ENCODE measurements at places on chromosomes 11 and 22.

DNA sequence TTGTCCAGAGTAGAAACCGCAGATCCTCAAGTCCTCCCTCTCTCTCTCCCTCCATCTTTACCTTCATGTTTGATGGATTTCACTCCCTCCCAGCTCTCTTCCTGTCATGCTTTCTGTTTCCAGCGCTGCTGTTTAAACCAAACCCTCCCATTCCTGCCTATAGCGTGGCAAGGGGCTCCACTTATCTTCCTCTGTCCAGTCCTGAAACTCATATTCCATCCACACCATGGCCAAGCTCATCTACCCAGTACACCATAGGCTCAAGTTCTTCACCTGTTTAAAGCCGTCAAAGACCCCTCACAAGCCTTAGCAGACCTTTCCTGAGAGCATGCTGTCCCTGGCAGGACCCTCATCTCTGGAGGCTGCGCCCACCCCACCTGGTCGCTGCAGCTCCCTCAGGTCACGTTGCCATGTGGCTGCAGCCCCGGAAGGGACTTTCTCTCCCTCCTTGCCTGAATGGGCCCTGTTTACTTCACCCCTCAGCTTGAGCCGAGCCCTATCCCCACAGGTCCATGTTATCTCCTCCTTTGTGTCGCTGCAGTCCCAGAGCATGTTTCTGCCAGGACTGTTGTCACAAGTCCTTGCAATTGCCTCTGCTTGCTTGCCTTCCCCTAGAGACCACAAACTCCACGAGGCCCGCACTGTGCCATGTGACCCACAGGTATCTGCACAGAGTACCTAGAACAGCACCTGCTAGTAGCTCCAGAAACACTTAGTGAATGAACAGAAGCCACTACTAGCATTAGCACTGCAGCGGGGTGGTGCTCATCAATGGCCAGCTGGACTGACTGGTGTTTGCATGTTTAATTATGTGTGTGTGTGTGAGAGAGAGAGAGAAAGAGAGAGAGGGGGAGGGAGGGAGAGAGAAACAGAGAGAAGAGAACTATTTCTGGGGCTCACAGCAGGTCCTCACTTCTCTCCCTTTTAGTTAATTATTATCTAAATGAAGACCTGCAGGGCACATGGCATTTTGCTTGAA, 149.4 kb upstream of the SNX19 start:
- DNase-seq: no peak

- no peak for DNase-seq
Observed at GRCh38 chr11:93686812-93687211, 25.3 kb downstream of the CEP295 start.

- DNase-seq: no peak
Observed at GRCh38 chr11:61974766-61975631, 7.6 kb upstream of the FTH1 start.

DNA sequence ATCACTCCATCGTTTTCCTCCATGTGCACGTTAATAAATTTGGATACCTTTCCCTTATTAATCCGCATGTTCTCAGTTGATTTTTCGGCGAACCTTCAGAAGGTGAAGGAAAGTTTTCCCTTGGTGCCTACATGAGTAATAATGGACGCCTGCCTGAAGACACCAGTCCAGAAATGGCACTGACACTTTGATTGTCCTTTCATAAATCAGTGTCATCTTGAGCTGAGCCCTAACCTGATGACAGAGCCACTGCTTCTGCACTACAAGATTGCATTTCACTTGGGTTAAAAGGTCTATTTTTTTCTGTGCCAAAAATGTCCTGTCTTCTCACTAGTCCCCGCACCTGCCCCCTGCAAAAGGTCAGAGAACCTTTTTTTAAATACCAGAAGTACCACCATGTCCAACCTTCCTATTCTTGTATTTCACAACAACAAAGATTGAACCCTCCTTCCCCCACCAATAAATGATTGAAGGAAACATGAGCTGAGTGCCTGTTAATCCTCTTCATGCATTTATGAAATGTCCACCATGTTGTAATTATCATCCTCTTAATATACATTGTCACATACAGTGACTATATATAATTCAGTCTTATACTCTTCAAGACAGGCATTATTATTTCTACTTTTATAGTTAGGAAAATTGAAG, 219.9 kb upstream of the UBASH3B start:
- no peak for DNase-seq

DNA sequence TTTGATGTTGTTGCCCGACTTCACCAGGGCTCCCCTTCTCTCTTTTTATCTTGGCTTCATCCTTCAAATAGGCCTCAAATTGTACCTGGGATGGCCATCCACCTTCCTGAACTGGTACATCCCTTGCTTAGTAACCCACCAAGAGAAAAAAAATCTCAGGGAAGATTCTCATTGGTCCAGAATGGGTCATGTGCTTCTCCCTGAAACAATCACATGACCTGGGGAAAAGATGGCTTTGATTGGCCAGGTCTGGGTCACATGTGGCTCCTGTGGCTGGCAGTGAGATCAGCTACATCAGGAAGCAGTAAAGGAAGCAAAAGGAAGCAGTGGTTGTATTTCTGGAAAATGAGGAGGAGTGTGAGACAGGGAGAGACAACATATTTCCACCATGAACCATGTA, 540.2 kb downstream of the MIAT start:
- no peak for DNase-seq

DNA sequence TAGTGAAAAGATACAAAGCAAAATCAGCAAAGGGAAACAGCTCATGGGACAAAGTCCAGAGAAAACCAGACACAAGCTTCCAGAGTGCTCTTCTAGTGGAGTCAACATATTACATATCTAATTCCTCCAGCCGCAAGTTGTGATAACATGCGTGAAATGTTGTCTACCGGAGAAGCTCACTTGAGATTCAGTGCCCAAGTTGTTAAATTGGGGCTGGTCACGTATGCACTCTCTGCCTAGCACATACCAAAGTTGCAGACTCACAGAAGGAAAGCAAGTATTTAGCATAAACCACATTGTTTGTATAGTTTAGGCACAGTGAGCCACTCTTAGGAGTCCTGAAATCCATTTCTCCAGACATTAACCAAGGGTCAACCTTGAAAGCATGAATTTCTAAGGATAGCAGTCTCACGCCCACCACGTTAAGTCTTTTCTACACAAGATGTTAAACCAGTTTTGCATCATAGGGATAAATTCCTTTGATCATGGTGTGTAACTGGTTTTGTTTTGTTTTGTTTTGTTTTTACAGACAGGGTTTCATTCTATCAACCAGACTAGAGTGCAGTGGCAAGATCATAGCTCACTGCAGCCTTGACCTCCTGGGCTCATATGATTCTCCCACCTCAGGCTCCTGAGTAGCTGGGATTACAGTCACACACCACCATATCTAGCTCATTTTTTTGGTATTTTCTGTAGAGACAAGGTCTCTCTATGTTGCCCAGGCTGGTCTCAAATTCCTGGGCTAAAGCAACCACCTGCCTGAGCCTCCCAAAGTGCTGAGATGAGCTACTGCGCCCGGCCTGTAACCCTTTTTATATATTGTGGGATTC, 39.5 kb upstream of the EP300 start:
- DNase-seq: peak; percentile 74

DNA sequence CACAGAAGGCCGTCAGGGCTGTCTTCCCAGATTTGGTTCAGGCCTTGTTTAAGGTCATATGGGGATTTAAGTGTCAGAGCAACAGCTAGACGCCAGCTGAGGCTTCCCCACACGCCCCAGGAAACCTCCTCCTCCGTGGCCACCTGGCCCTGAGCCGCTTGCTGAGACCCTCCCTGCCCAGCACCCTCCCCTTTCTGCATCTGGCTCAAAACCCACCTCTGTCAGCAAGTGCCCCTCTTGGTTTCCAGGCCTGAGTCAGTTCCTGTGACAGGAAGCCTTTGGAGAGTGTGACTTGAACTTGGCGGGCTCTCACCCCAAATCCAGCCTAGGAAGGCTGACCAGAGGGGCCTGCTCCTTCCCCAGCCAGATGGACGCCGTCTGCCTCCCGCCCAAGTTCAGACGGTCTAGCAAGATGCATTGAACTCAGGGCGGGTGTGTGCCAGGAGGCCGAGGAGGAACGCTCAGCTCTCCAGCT, 561 bp downstream of the FXYD2 start:
- peak; percentile 36 for DNase-seq

DNA sequence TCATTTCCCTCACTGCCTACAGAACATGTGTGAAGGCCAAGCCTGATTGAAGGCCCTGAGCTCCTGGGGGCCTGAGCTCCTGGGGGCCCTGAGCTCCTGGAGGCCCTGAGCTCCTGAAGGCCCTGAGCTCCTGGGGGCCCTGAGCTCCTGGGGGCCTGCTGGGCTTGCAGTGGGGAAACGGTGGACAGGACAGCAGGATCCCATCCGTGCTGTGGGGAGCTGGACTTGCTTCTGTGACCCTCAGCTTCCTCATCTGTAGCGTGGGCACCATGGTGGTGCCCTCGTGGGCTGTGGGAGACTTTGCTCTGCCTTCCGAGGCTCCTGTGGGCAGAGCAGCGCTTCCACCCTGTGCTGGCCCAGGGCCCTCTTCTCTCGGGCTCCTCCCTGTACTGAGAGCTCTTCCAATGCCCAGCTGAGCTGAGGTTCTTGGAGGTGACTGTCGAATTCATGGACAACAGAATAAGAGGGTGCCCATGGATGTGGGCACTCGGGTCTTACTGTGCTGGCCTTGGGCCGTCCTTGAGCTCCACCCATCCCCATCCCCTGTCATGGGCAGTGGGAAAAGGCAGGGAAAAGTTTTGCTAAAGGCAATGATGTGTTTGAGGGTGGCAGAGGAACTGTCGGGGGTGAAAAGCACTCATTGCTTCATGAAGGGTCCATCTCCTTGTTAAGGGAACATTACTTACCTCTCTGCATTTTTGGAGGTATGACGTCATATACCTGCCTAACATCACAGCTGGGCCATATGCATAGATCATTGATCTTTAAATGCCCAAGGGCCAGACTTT, 786.7 kb downstream of the TBC1D22A start:
- DNase-seq: no peak

- no peak for DNase-seq
Observed at GRCh38 chr22:26097840-26098239, 71.4 kb upstream of the SEZ6L start.

GRCh38 chr22:30460147-30460546, 11.7 kb downstream of the SEC14L3 start:
- DNase-seq: no peak

GRCh38 chr11:3983101-3983500, 111.5 kb upstream of the RRM1 start:
- no peak for DNase-seq

DNA sequence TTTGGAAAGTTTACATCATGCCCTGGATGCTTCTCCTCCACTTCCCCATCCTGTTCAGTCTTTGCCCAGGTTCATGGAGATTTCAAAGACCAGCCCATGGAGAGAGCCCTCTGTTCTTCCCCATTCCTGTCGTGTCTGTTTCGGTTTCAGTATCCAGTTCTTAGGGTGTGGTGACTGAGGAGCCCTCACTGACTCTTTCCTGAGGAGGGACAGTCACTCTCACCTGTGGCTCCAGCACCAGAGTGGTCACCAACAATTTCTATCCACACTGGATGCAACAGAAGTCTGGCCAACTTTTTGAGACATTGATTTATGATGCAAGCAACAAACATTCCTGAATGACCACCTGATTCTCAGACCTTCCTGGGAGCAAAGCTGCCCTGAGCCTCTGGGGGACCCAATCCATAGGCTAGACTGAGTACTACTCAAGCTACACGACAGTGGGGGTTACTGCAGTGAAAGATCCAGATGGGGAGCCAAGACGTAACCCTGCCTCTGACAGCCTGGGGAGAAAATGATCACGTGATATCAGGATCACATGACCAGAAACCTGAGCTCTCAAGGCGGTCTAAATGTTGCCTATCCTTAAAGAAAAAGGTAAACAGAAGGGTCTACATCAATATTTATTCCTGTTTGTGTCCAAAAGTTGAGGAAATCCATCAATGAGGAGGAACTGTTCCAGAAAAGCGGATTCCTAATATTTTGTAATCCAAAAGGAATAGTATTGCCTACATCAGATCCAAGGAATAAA, 76.2 kb upstream of the VPREB1 start:
- peak; percentile 16 for DNase-seq

GRCh38 chr11:102581066-102581465, 44.1 kb downstream of the MMP20 start:
- DNase-seq: no peak

DNA sequence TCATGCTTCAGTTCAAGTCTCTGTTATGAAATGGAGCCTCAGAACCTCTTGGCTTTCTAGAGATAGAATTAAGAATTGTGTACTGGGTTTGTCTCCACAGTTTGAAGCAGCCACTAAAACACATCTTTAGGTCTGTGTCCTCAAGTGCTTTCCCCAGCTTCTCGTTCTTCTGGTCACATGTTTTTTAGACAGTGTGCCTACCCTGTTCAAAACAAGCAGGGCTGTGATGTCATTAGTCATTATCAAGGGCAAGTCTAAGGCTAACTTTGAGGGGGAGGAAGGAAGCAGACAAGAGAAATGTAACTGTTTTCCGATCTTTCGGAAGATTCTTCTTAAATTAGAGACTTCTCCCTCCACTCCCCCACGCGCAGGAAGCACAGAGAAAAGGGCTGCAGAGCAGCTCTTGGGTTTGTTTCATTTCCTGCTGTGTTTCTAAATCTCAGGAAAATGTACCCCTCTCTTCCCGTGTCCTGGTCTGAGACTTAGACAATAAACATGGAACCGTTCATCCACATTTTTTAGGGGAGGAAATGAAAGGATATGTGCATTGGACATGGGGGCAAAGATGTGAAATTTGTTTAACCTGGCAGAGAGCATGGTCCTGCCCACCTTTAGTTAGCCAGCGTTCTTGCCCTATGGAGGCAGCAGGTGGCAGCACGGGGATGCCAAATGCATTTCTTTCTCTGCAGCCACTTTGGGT, 3.1 kb downstream of the AKIP1 start:
- peak; percentile 69 for DNase-seq

DNA sequence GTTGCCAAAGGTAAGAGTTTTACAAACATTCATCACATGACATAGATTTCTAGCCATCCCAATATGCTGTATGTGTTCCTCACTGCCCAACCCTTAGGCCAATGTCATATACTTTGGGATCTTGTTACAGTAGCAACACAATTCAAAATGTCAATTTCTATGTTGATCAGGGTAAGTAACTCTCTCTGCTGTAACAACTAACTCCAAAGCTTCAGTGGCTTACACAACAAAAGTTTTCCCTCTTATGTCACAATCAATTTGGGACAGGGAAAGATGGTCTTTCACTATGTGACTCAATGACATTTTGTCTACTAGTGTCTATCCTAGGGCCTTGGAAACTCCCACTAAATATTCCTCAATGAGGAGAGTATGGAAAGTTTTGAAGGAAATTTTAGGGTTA, 144.5 kb downstream of the SBF2 start:
- DNase-seq: no peak

DNA sequence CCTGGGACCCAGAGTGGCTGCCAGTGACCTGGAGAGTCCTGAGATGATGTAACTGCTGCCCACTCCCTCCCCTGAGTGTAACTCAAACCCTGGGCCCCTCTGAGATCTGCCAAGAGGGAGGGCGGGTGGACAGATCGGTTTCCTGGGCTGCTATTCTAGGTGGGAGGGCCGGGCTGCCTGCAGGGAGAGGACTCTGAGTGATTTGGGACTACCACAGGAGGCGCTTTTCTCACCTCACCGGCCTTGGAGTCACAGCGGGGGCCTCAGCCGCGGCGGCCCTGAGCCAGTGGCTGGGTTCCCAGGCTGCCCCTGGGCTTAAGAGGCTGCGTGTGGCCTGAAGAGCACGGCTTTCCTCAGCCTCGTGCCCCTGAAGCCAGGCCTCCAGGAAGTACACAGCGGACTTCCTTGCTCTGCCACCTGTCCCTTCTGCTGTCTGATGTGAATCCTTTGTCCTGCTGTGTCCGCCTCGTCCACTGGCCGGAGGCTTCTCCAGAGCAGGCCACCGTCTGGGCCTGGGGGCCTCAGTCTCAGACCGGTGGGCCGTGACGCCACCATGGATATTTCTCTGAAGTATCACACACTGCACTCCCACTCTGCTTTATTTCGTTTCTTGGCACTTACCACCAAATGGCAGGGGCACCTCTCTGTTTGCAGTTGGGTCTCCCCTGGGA, 11.5 kb downstream of the RELT start:
- DNase-seq: no peak

Data from foreskin fibroblast (primary cell).